ENCODE measurements at places on chromosomes 13 and 19.

DNA sequence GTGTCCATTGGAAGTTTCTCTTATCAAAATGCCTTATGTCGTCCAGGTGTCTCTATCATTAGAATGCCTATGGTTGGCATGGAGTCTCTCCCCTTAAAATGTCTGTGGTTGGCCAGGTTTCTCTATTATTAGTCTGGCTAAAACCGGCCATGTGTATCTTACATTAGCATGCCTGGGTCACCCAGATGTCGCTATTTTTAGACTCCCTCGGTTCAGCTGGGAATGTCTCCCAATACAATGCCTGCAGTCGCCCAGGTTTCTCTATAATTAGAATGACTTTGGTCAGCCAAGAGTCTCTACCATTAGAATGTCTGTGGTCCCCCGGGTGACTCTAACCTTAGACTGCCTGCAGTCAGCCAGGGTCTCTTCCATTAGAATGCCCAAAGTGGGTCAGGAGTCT is 1536.1 kb downstream of the UQCRFS1 start:
- DNase-seq: no peak

DNA sequence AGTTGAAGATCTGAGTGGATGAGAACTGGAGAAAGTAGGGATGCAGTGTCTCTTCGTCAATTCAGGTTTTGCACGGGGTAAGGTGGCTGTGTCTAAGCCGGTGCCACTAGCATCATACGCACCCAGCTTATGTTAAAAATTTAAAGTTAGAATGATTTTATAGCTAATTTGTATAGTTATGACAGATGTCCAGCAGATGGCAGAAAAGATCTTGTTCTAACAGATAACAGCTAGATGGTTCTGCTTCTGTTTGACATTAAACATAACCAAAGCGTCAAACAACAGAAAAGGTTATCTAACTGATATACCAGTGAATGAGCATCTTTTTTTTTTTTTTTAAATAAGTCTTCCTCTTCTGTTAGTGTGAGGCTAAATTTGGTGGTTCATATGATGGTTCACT is 18.8 kb upstream of the EDDM13 start:
- peak; percentile 65 for DNase-seq

DNA sequence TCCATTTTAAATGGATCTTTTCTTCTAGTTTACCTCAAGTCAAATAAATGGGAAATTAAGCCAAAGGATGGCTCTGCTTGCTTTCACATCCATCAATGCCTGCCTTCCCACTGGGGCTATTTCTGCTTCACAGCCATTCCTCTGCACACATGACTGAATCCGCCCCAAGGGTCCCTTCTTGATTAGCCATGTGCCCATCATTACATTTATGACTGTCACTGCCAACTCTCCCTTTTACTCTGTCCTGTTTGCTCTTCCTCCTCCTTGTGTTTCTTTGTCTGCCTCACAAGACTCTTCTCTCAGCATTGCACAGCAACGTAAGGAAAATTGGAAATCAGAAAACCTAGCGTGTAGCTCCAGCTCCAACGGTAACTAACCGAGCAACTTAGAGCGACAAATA is 410.2 kb downstream of the TBC1D4 start:
- no peak for DNase-seq

GRCh38 chr13:101746513-101746912 is 294.0 kb downstream of the ITGBL1 start:
- no peak for DNase-seq

DNA sequence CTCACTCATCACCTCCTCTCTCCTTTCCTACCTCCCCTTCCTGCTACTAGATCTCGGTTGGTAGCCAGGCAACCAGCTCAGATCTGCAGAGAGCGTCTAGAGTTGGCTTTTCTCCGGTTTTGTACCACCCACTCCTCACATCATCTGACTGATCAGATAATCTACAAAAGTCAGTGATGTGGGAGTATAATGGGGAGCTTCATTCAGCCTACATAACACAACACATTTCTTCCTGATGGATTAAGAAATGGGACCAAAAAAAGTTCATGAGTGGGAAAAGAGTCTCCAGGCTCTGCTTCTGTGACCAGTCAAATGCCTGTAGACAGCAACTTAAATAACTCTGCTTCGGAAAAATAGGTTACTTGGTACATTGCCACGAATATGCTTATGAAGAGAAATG is 279.8 kb downstream of the DCLK1 start:
- no peak for DNase-seq

DNA sequence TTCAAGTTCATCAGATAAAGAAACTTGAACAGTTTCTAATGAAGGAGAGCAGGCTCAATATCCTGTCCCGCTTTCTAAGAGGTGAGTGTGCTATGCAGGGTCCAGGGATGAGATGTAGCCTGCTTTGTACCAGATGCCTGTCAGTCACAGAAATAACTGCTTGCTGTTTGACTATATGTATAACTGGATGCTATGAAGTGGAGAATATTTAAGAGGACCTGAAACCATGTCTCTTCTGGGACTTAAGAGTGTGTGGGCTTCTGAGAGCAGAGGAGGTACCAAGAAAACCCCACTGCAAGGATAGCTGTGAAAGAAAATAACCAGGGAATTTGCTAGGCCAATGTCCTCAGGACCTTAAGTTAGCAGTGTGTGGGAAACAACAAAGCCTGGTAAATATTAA is 246.3 kb upstream of the RFC3 start:
- DNase-seq: no peak

DNA sequence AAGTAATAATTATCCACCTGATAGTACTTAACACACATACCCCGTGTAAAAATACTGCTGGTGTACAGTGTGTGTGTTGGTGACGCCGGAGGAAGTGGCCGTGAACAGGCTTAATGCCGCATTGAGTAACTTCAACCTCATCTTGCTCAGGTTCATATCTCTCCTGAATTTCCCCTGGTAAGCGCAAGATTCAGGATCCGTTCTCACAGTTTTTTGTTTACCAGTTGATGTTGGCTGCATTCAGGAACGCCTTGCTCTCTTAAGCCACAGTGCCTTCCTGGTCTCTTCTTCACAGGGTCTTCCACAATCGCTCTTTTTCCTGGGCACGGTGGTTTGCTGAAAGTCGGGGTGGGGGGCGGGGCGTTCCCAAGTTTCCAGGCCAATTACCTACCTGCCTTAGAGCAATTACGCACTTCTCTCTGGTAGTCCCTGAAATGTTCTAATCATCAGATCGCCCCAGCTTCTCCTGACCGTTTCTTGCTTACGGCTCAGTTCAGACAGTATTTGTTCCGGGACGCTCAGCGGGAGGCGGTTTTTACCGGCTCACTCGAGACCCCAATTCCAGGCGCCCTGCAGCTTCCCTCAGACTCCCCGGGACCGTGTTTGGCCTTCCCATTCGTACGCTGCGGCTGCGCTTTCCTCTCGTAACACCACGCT is 706 bp upstream of the DNAJC3 start:
- peak; percentile 63 for DNase-seq

DNA sequence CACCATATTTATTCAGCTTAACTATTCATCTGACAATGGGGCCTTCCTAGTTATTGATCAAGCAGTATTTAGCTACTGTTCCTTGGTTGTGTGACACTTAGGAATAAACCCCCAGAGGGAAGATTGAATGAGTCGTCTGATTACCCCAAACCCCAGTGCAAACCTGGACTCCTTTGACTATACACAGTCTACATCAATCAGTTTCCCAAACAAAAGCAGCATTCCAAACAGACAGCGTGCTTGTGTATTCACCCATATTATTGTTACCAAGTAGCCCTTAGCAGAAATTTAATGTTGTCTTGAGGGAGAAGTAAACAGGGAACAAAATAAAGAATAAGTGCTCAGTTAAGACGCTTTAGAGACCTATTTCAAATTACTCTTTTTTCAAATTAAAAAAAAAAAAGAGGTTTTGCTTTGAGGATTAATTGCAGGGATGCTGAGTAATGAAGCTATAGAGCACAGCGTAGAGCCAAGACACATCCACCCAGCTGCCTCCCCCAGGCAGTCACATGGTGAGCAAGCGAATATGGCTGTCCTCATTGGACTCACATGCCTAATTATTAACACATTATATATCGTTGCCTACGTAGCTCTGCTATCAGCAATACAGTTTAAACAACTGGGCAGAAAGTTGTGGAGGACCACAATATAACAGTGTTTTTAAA is 14.7 kb upstream of the B3GLCT start:
- no peak for DNase-seq

DNA sequence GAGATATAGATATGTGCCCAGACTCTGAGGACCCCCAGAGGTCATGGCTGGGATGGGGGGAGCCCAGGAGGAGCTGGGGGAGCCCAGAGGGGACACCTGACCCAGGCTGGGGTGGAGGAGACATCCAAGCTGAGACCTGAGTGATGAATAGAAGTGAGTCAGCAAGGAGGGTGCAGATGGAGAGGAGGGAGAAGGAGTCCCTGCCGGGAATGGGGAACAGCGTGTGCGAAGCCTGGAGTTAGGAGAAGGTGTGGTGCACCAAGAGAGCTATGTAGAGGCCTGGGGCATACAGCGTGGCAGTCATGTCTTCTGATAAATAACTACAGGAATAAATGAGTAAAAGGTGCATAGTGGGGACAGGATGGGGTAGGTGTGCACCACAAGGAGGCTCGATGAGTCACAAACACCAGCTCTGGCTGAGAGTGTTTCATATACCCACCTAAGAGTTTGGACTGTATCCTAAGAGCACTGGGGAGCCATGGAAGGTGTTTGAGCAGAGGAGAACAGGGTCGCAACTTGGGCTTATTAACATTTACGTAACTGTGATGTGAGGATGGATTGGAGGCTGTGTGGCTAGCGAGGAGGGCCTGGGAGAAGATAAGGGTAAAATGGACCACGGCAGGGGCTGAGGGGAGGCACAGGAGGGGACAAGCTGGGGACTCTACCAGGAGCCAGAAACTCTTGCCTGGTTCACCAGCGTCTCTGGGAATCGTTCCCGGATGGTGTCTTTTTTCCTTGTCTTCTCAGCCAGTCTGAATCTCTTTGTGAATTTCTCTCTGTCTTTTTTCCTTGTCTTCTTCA is 1.4 kb downstream of the CEACAM18 start:
- no peak for DNase-seq

Measured in iris pigment epithelial cell (primary cell).